Tongue (tissue), 3 donors: ENCODE measurements at places on chromosomes 12 and 14. TPM values are rescaled to one million over a fixed set of nuclear protein-coding genes. Genes with fewer than 3 reads are reported as not detected.

DNA sequence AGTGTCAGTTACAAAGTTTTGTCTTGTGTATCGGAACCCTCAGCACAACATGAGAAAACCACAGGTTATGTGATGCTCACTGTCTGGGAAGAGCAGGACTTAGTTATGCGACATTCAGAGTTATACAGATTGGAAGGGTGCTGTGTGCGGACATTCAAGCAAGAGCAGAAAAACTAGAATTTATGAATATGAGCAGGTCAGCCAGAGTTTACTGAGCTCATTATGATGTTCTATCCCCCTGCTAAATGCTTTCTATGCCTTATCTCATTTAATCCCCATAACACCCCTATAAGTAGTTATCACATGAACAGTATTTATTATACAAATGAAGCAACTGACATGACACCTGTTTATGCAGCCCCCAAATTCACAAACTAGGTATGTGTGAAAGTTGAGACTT lies 1083.2 kb downstream of the FLRT2 start:
- DNase-seq: peak; percentile 14

Gene PMCH
- total RNA-seq: not detected

GRCh38 chr14:42869681-42870080 lies 1263.0 kb downstream of the LRFN5 start:
- DNase-seq: peak; percentile 9

- DNase-seq: no peak
These were observed 451.7 kb downstream of the TMEM117 start for GRCh38 chr12:44287545-44287944.

- no peak for DNase-seq
These were observed 70.3 kb downstream of the SPPL3 start for GRCh38 chr12:120833849-120834248.

DNA sequence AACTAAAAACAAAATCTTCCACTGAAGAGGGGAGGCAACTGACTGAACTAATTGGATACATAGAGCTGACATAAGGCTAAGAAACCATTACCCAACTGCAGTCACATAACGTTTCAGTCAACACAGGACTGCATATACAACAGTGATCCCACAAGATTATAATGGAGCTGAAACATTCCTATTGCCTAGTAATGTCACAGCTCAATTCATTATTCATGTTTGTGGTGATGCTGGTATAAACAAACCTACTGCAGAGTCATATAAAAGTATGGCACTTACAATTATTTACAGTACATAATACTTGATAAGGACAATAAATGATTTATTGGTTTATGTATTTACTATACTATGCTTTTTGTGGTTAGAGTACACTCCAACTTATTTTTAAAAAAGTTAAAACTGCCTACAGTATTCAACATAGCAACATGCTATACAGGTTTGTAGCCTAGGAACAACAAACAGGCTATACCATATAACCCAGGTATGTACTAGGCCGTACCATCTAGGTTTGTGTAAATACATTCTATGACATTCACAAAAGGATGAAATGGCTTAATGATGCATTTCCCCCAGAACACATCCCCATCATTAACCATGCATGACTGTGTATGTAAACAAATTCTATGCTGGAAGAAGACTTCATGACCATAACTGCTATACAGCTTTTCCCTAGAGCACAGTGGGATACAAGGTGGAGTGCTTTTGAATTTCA lies 4.3 kb downstream of the NAP1L1 start:
- DNase-seq: no peak

- DNase-seq: no peak
These were observed 286.3 kb downstream of the NUAK1 start for GRCh38 chr12:105852496-105852895.

DNA sequence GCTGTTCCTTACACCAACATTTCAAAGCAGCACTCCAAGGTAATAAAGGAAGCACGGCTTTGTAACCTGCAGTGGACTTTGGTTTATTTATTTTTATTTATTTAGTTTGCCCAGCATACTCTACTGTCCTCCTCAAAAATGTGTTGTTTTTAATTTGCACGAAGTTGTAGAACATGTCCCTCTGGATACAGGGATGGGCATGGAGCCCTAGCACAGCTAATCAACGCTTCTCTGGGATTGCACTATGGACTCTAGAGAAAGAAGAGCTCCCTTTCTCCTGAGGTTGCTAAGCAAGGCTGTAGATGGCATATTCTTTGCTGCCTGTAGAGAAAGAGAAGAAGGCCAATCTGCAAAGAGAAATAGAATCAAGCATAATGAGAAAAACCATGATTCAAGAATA lies 5.9 kb upstream of the ANAPC5 start:
- DNase-seq: no peak

- peak; percentile 23 for DNase-seq
These were observed 102.5 kb downstream of the BEGAIN start for GRCh38 chr14:100484531-100485267.

Gene CACNA2D4
- total RNA-seq: 3.2 TPM

GRCh38 chr12:71472441-71472911 lies 32.9 kb downstream of the LGR5 start:
- DNase-seq: no peak

Gene KMT2D
- 42.5 TPM for total RNA-seq

DNA sequence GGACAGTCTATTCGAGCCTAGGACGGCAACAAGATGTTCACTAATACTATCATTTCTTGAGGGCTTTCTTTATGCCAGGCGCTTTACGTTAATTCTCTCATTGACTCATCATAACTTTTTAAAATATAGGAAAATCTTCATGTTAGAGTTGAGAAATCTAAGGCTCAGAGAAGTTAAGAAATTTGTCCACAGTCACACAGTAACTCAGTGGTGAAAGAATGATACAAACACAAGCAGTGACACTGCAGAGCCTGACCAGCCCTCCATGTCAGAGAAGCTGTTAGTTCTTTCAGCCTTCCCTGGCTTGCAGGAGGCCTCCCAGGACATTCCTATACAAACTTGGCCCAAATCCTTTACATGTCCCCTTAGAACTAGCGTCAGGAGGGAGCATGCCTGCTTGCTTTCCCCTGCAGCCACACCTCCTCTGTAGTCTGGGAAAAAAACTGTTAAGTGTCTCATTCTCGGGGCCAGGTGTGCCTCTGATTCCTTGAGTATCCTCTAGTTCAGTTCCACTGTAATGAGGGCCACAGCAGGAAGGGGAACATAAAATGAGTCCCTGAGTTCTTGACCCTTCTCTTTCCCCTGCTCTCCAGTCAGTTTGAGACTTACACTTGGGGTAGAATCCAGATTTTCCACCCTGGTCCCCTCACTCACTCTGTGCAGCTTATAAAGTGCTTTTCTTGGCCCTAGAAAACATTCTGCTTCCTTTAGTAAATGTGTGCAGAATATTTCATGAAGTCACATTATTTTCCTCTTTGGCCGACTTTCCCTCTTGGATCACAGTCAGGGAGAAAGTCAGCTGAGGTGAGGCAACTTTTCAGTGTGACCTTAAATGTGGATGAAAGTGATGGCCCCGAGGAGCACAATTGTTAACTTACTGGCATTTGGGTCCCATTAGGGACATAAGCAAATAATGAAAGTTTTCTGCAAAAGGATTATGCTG lies 152.2 kb upstream of the HIF1A start:
- peak; percentile 65 for DNase-seq

DNA sequence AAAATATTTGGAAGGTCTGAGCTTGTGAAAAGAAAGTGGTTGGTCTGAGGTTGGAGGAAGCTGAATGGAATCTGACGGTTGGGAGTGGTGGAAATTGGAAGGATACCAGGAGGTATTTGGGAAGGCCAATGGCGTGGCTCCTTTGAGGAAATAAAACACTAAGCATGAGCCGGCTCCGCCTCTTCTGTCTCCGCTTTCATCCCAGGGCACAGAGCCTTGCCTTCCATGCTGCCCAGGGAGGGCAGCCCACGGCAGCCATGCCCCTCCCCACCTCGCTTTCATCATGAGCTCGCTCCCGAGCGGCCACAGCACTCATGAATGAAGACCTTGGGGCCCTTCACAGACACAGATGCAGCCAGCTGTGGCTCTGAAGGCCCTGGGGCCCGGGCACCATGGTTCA lies 36.2 kb downstream of the HSP90AA1 start:
- peak; percentile 88 for DNase-seq

DNA sequence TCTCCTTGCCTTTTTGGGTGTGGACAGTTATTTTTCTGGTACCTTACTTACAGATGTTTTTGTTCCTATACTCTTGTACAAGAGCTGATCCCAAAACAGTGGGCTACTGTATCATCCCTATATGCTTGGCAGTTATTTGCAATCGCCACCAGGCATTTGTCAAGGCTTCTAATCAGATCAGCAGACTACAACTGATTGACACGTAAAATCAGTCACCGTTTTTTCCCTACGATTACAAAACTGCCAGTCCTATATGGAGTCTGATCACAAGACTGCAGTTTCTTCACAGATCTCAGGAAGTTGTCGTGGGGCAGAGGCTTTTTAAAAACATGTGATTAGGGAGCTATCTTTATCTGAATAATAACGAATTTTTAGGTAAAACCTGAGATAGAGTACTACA lies 1.3 kb downstream of the LYSET start:
- DNase-seq: no peak

DNA sequence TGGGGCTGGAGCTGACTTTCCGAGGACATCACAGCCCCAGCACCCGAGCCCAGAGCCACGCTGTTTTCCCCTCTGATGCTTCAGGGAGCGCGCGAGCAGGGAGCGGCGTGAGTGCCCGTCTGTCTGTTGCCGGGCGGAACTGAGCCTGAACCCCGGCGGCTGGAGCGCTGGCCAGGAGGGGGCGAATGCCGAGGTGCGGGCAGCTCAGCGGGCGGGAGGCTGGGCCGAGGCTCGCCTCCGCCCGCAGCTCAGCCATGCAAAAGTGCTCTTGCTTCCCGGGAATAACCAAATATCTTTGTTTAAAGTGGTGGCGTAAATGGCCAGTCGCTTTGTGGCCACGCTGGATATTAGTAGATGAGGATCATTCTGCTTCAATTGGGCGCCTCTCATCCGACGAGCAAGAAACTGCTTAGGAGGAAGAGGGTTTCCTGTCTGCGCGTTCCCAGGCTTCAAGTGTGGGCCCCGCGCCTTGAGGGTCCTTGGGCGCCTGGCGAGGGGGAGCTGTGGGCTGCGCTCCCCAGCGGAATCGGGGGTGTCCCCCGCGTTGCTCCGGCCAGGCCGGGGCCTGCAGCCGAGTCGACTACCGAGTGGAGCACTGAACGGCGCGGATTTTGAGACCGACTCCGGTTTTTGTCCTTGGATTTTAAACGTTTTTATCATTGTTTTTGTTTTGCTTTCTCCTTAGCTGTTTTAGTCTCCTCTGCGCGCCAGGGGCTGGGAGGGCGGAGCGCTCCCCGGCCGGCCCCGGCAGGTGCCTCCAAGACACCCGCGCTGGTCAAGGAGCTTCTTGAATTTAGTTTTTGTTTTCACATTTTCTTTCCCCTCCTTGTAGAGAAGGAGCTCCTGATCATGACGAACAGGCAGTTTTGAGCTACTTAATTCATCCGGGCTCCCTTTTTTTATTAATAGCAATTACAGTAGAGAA lies 831 bp upstream of the NKX2-1 start:
- DNase-seq: no peak

Gene LRP1-AS
- not detected for total RNA-seq

Gene SOAT2
- total RNA-seq: not detected

DNA sequence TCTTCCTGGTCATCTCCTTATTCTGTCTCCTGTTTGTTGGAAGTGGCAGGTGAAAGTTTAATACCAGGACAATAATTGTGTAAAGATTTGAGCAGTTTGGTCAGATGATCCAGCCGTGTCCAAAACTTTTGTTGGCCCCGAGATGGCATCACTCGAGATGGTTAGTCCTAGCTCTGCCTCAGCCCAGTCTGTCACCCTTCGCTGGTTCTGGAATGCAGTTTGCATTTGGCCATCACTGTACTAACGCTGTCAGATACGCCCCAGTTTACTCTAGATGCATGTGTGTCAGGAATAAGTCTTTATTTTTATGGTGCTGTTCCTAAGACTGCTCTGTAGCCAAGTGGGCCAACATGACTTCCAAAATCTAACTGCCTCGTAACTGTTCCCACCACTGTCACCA lies 79.6 kb downstream of the MOK start:
- no peak for DNase-seq

DNA sequence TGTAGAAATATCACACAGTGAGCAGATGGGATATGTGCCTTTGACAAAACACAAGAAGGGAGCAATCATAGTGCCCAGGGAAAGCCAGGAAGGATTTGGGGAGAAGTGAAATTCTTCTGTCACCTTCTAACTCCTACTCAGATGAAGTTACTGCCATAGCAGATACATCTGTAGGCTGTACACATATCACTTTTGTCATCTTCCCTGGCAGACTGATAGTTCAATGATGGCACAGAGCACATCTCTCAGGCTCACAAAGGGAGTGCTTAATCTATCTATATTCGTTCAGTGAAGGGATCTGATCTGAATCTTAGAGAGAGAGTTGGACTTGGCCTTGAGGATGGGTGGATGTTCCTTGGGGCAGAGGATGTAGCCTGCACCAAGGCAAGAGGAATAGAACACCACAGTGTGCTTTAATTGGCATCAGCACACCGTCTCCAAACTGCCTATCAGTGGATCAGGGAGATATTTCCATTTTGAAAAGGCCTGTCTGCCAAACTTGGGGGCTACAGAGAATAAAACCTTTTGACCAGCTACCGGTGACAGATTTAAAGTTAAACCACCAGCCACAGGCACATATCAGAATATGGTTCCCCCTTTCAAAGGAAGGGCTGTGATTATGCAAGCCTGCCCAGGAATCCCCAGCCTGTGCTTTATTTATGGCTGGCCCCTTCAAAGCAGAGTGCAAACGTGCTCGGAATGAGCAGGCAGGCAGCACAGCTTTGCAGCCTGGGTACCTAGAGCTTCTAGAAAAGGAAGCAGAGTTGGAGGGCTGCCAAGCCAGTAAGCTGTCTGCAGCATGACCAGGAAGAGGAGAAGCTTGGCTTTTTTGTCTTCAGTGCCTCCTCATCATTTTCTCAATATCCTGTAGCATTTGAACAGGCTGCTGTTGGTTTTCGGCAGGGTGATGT lies 165.5 kb upstream of the DYRK2 start:
- DNase-seq: peak; percentile 81

Gene TDRD9
- 1.0 TPM for total RNA-seq

GRCh38 chr12:4991373-4991772 lies 52.3 kb upstream of the KCNA5 start:
- no peak for DNase-seq

DNA sequence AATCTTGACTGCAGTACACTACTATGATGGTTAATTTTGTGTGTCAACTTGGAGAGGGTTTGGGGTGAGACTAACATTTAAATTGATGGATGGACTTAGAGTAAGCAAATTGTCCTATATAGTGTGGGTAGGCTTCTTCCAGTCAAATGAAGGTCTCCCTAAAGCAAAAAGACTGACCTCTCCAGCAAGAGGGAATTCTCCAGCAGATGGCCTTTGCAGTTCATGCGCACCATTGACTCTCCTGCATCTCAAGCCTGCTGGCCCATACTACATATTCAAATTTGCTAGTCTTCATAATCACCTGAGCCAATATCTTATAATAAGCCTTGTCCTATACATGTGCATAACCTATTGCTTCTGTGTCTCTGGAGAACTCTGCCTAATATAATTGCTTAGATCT lies 260.2 kb downstream of the RERGL start:
- DNase-seq: no peak

GRCh38 chr12:122437656-122438121 lies 15.2 kb upstream of the CLIP1 start:
- DNase-seq: peak; percentile 86

Gene PTHLH
- total RNA-seq: 3.4 TPM
